ENCODE measurements at places on chromosomes 11 and 22. TPM values are rescaled to one million over a fixed set of nuclear protein-coding genes. Genes with fewer than 3 reads are reported as not detected.

GRCh38 chr11:74024261-74025029 is 15.6 kb upstream of the UCP3 start:
- DNase-seq, result no peak

DNA sequence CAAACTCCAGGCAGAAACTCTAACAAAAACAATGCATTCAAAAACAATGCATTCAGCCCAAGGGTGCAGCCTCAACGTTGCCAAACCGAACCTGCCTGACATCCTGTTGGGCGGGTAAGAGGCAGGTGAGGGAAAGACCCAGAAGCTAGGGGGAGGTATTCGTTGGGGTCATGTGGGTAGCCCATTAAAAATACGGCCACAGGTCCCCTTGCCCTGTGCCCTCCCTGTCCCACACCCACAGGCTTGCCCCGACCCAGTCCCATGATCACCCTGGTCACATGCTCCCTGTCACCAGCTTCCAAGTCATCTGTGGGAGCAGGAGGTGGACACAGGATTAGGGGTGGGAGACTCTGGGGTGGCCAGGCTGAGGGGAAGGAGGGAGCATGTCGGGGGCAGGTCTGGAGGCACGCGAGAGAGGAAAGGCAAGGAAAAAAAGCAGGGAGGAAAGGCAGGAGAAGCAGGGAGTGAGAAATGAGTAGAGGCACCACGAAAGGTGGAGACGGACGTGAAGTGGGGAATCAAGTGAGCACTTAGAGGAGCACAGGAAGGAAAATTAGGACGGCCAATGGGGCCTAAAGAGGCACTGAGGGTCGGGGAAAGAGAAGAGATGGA is 683 bp downstream of the PLA2G6 start:
- DNase-seq, result no peak

The WNT11 gene
- total RNA-seq, result not detected

- DNase-seq, result no peak
These were observed 150.8 kb upstream of the ANO5 start for GRCh38 chr11:22042081-22042480.

All from H1 (cell line).